ENCODE measurements at places on chromosomes 5 and 9.

- no peak for DNase-seq
Measured at GRCh38 chr9:116491659-116492058, 195.4 kb upstream of the TRIM32 start.

DNA sequence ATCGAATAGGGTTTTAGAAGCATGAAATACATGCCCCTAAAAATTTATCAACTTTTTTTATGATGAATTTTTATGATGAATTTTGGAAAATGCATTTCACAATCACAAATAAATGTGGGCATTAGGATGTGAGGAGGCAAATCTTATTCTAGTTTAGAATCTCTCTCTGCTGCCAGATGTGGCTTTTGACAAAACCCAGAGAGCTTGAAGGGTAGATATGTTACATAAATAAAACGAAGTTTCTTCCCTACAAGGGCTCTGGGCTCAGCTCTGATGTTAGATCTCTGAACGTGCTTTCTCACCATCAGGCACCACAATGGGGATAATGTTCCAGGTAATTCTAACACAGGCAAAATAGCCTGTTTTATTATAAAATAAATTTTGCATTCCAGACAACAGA is 102.3 kb upstream of the ADAMTSL1 start:
- no peak for DNase-seq

- DNase-seq: no peak
Measured at GRCh38 chr9:90188656-90189055, 454.0 kb downstream of the DIRAS2 start.

- DNase-seq: no peak
Measured at GRCh38 chr9:36415822-36416525, 15.9 kb upstream of the RNF38 start.

GRCh38 chr9:89482901-89483361 is 15.0 kb downstream of the SEMA4D start:
- DNase-seq: peak; percentile 63

DNA sequence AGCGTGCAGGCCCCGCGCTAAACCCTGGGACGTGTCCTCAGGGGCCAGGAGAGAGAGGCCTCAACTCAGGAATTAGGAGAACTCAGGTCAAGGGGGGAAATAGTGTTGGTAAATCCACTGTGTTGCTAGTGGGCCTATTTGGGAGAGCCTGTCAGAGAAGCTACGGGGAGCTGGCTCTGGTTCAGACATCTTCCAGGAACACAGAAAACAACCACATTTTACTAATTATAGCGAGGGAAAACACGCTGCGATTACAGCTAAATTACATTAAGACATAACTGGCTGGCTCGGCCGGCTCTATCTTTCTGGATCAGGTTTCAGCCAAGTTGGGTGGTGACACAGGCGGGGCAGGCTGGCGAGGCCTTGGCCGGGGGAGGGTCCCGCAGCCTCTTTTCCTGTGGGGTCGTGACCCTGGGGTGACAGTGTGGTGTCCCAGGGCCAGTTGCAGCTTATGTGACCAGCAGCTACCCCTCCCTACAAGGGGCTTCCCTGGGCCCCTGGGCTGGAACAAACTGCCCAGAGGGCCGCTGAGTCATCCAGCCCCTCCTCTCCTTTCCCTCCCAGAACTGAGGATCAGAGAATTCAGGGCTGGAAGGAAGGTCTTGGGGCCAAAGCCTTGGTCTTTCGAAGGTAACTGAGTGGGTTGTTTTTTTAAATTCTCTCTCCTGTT is 75.1 kb downstream of the FGF18 start:
- no peak for DNase-seq

DNA sequence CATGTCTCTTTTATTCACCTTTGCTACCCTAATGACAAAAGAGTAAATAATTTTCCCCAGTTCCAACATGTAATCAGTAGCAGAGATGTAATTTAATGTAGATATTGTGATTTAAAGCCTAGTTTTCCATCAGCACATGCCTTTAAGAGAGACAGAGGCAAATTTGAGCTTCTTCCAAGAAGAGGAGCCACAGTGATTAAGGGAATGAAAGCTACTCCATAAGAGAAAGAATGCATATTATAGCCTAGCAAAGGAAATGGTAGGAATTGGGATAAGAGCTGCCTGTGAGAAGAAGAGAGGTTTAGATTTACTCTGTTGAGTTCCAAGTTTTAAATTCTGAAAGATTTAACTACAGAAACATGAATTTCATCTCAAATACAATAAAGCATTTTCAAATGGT is 591.0 kb upstream of the DMAC1 start:
- no peak for DNase-seq

GRCh38 chr9:94613003-94613402 is 19.4 kb upstream of the FBP2 start:
- DNase-seq: no peak

DNA sequence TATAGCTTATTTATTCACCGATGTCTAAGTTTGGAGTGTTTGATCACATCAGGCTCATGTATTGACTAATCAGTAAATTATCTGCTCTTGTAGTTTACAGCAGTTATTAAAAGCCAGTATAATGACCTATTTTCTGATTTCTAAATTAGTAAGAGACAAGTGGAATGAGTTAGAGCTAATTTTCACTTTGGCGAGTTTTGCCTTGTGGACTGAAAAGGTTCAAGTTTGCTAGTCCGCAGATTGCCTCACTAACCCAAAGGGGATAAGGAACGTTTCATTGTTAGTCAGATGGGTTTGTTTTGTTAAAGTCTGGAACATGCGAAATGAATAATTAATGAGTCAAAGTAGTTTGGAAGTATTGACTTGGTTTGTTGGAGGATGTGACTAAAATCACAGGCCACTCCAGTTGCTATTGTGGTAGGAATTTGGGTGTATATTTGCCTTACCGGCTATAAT is 40.1 kb downstream of the SMARCA2 start:
- DNase-seq: no peak

GRCh38 chr9:38226491-38226951 is 157.5 kb upstream of the SHB start:
- no peak for DNase-seq

DNA sequence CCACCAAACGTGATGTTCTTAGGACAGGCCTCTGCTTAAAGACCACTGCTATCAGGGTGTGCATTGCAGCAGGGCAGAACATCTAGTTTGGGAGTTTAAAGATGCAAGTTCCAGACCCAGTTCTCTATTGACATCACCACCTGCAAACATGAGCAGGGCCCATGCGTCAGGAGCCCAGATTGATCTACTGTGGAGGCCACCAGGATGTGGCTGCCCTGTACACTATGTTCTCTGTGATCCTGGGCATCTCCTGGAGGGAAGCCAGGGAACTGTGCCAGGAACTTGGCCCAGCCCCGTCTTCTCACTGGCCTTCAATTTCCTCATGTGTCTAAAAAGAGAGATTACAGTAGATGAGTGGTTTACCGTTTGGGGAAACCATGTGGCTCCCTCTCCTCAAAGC is 87.1 kb downstream of the PDE6A start:
- peak; percentile 82 for DNase-seq

- DNase-seq: no peak
Measured at GRCh38 chr5:43268188-43268820, 44.9 kb downstream of the HMGCS1 start.

- no peak for DNase-seq
Measured at GRCh38 chr5:175447571-175447970, 3.6 kb upstream of the DRD1 start.

GRCh38 chr9:113992994-113993393 is 85.1 kb downstream of the AMBP start:
- DNase-seq: no peak

DNA sequence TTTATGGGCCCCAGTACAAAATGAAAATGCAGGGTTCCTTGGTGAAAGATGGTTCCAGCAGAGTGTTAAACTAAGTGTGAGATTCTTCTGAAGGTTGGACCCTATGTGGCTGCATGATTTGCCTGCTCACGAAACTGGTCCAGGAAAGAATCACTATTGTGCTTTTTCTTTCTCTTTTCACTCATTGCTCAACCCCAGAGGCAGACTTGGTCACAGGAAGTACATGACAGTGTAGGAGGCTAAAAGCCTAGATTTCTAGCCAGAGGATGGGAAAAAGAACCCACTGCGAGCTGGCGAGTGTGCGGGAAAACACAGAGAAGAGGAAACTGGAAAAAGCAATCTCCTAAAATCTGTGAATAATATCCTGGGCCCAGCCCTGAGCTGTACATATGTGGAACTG is 18.6 kb downstream of the SLC36A2 start:
- no peak for DNase-seq

GRCh38 chr9:113673726-113674125 is 202.4 kb upstream of the ZNF618 start:
- no peak for DNase-seq

- no peak for DNase-seq
Measured at GRCh38 chr5:103910786-103911185, 348.2 kb upstream of the NUDT12 start.

DNA sequence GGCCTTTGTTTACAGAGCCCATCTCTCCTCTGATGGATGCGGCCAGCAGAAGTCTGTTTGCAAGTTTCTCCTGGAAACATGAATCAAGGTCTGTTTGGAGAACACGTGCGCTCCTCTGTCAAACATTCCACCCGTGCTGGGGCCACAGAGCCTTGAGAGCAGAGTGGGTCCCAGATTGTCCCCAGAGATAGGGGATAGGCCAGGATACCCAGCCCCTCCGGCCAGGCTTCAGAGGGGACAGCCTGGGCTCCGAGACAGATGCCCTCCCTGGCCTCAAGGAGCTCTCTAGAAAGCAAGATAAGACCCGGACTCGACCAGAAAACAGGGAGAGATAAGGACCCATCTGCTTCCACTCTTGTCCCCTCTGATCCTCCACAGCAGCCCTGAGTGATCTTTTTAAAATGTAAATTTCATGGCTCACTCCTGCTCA is 40.4 kb upstream of the HAND1 start:
- DNase-seq: no peak

- no peak for DNase-seq
Measured at GRCh38 chr9:75616841-75617566, 273.5 kb upstream of the PCSK5 start.

DNA sequence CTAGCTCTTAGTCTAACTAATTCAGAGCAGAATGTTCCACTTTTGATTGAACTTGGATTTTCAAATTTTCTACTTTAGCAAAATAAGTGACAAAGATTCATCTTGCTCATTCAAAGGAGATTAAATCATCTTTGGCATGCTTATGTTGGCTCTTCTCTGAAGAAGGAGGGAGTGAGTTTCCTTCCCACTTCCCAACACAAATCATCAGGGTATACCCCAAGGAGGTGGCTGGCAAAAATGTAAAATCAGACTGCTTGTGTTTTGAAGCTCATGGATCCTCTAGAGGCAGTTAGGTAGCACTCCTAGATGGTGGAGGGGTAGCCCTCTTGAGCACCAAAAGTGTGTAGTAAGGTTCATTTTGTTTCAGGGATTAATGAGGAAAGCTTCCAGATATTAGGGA is 343.1 kb downstream of the OSTF1 start:
- DNase-seq: no peak

- DNase-seq: no peak
Measured at GRCh38 chr5:67588389-67588788, 391.8 kb upstream of the CD180 start.

- no peak for DNase-seq
Measured at GRCh38 chr5:154575546-154576428, 97.8 kb upstream of the HAND1 start.

- no peak for DNase-seq
Measured at GRCh38 chr5:157085930-157086329, 22.9 kb downstream of the HAVCR2 start.

- no peak for DNase-seq
Measured at GRCh38 chr9:101387871-101388506, 3.2 kb upstream of the BAAT start.

DNA sequence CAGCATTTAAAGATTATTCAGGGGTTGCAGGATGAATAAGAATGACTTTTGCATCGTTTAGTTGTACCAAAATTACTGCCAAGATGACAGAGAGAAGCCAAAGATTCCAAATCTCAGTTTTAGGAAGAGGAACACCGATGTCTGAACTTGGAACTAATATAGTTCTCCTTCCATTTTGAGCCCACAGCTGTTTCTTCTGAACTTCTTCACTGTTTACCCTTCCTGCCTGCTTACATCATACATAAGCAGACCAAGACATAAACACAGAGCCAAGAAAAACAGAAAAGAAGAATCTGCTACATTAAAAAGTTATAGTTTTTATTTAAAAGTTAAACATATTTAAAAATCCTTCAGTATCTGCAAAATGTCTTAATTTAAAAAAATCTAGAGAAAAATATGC is 146.9 kb upstream of the RAPGEF1 start:
- DNase-seq: no peak

- no peak for DNase-seq
Measured at GRCh38 chr9:132622159-132622558, 39.8 kb downstream of the BARHL1 start.

DNA sequence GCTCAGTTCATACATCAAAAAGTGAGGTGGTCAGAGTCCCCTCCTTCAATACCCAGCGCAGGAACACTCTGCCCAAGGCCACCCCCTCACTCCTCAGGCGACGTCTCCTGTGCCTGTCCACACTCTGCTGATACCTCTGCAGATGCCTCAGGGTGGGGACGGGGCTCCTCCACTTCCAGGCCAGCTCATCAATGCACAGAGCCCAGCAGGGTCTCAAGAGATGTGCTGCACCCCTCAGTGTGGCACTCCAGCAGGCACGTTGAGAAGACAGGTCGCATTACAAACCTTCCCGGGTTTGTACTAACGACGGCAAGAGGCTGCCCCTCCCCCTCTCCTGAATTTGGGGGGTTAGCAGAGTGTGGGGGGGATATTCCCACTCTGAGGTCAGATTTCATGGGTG is 128.5 kb downstream of the ZNF354C start:
- no peak for DNase-seq

- no peak for DNase-seq
Measured at GRCh38 chr5:161311965-161312364, 234.6 kb downstream of the GABRB2 start.

Data from cerebellar nuclear complex (tissue), 1 donor.